CD4-positive, alpha-beta T cell treated with Interleukin-17A for 4 hours (primary cell): ENCODE measurements at places on chromosomes 7 and 10.
A peak's percentile ranks its signal among the peaks of the same experiment; 100 is the strongest.

GRCh38 chr10:90822508-90822907 is 35.3 kb downstream of the HTR7 start:
- no peak for DNase-seq

DNA sequence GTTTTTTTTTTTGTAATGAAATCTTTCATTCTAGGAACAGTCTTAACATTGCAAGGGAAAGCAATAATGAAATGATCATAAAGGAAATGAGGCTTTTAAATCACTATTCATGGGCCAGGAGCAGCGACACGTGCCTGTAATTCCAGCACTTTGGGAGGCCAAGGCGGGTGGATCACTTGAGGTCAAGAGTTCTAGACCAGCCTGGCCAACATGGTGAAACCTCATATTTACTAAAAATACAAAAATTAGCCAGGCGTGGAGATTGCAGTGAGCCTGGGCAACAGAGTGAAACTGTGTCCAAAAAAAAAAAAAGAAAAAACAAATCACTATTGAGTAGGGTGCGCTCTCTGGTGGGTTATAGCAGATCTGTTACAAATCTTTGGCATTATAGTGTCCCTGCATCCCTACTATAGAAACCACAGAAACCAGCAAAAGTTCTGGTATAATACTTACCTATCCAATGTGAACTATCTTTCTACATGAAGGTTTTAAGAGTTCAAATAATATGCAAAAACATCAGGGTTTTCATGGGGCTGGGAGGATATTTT is 72.1 kb downstream of the GLI3 start:
- no peak for DNase-seq

DNA sequence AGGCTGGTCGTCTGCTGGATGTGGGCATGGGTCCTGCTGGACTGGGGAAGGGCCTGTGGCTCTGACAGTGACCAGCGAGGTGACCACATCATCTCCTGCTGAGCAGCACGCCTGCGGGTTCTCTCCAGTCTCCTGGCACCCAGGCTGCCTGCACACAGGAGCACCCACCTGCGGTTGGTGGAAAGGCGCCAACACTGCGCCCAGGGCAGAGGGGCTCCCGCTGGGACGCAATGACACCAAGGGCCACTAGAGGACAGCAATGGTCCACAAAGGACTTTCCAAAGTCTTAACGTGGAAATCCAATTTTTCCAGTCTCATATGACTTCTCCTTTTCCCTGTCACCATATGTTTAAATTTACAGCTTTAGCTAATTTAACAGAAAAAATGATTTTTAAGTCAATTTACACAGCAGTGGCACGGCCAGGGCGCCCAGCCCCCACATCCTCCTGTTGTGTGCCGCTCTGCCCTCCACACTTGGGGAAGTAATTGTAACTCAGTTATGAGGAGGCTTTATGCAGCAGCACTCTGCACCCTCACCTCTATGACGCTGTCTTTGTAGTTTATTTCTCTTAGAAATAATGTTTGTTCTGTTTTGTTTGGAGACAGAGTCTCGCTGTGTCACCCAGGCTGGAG is 38.1 kb downstream of the CFAP46 start:
- DNase-seq, result peak; percentile 9

- no peak for DNase-seq
Measured at GRCh38 chr10:33815776-33816175, 481.3 kb upstream of the NRP1 start.

- DNase-seq, result no peak
Measured at GRCh38 chr7:47954231-47954911, 6.1 kb upstream of the PKD1L1 start.

GRCh38 chr7:157490465-157490912 is 153.7 kb downstream of the DNAJB6 start:
- peak; percentile 65 for DNase-seq

GRCh38 chr7:129799350-129799955 is 153.3 kb downstream of the UBE2H start:
- DNase-seq, result no peak

DNA sequence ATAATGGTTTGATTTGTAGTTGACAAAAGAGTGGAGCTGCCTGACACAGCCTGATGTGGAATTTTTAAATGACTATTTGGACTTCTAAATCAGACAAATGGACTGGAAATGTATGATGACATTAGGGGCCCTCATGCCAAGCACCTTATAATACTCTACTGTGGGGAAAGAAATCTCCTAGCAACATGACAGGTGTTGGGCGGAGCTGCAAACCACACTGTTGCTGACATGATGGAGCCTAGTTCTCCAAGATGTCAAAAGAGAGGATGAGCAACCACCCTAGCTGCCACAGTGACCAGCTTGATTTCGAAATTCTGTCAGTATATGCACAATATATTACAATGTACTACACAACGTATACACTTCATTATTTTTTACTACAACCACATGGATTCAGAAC is 65.8 kb downstream of the RHOBTB1 start:
- no peak for DNase-seq

- DNase-seq, result no peak
Measured at GRCh38 chr10:46299286-46299535, 12.4 kb downstream of the ANTXRL start.

DNA sequence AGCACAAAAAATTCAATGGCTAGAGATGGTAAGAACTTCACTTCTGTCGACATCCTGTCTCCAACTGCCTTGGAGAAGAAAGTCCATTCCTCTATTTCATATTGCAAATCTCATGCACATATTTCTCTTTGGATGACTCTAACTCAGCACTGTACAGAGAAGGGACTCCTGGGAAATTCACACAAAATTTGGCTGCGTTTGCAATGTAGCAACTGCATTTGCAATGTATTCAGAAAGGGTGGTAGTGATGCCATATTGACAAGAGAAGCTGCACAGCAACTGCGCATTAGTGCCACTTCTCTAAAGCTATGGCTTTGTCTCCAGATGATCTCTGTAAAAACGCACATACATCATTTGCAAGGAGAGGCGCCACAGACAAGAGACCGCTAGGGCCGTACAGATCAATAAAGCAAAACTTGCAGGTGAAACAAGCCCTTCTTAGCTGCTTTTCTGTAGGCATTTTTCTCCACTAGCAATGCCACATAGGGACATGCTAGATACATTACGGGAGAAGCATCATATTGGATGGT is 389.5 kb downstream of the TCERG1L start:
- DNase-seq, result no peak

DNA sequence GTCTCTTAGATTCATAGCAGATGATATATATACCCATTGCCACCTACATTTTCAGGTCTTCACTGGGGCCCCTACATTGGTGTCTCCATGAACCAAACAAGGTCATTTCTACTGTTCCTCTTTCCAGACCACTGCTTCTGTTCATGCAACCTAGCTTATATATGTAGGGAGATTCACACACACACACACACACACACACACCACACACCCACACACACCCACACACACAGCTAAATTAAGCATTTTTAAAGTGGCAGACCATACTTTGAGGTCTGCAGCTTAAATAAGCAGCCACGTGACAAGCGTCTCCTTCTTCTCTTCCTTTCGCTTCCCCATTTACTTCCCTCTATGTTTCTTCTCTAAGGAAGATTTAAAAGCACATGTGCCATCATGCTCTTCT is 70.0 kb upstream of the CC2D2B start:
- DNase-seq, result no peak

- DNase-seq, result no peak
Measured at GRCh38 chr10:90319188-90319914, 538.5 kb downstream of the HTR7 start.

GRCh38 chr10:127024685-127025435 is 119.6 kb downstream of the DOCK1 start:
- no peak for DNase-seq

GRCh38 chr10:130128062-130128781 is 8.0 kb upstream of the GLRX3 start:
- DNase-seq, result no peak

GRCh38 chr7:21041252-21041651 is 254.6 kb upstream of the SP8 start:
- no peak for DNase-seq

DNA sequence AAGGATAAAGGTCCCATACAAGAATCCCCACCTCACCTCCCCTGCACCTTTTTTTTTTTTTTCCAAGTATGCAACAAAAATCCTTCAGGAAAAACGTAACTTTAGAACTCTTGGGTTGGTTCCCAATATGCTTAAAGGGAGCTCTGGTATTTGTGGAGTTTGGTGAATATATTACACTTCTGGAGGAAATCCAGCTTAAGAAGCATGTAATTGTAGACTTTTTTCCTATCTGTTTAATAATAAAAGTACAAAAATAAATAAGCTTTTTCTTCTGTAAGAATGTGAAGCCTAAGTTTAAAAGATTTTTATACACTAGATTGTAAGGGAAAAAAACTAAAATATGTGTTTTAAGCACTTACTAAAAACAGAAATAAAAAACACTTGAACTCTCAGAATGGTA is 102.3 kb downstream of the SORBS1 start:
- no peak for DNase-seq

DNA sequence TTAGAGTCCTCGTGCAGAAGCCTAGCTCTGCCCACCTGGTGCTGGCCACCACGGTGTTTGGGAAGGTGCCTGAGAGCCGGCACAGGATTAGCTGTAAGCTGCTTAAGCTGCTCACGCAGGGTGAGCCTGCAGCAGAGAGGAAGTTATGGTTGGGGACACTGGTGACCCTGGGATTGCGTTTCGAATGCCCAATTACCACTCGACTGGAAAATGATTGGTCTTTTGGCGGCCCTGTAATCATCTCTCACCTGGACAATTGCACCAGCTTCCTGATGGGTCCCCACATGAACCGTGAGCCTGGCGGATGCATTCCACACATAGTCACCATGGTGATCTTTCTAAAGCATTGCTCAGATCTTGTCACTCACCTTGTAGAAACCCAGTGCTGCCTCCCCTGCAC is 442.3 kb upstream of the ZMIZ1 start:
- DNase-seq, result no peak

- DNase-seq, result no peak
Measured at GRCh38 chr10:93434991-93435491, 47.1 kb downstream of the MYOF start.

DNA sequence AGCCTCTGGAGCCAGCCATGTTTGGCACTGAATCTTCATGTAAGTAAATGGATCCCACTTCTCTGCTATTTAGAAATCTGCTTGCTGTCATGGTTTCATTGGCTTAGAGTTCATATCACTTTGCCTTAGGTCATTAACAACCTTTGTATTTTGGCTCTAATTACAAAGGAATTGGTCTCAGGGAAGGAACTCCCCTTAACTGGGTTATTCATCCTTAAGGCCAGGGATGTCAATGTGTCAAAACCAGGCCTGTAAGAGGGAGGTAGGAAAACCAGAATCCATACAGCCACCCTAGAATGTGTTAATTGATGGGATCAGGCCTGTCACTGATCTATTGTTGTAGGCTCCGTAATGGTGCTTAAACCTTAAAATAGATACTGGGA is 67.3 kb downstream of the ST7 start:
- DNase-seq, result no peak

DNA sequence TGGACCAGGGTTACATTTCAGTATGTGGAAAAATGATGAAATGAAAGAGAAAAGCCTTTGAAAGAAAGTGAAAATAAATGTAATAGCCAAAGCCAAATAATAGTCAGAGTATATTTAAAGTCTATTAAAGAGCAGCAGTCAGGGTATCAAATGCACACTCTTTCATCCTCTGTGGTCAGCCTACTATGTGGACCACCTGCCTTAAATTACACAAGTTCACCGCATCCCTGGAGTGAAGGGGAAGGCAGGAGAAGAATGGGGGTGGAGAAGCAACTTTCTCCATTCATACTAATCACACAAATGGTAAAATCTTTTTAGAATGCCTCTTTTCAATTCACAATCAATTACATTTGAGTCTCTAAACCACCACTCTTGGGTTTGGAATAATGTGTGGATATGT is 16.0 kb downstream of the TWIST1 start:
- no peak for DNase-seq
